ENCODE measurements at places on chromosomes 4 and X.

DNA sequence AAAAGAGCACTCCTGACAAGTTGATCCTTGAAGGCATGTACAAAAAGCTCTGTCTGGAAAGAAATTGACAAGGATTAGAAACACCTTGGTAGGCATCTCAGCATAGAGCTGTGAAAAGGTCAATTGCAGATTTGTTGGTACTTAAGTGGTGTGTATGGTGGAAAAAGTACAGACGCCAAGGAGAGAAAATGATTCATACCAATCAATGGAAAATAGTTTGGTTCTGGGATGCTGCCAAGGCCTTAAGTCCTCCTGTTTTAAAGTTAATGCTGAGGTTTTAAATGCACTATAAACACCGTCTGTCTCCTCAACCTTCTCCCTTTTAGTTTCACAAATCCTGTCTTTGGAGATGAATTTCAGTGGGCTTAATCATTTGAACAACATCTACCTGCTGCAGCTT, 524.1 kb downstream of the IL15 start:
- DNase-seq = no peak

GRCh38 chr4:20288846-20289512, 37.3 kb downstream of the SLIT2 start:
- DNase-seq = no peak

DNA sequence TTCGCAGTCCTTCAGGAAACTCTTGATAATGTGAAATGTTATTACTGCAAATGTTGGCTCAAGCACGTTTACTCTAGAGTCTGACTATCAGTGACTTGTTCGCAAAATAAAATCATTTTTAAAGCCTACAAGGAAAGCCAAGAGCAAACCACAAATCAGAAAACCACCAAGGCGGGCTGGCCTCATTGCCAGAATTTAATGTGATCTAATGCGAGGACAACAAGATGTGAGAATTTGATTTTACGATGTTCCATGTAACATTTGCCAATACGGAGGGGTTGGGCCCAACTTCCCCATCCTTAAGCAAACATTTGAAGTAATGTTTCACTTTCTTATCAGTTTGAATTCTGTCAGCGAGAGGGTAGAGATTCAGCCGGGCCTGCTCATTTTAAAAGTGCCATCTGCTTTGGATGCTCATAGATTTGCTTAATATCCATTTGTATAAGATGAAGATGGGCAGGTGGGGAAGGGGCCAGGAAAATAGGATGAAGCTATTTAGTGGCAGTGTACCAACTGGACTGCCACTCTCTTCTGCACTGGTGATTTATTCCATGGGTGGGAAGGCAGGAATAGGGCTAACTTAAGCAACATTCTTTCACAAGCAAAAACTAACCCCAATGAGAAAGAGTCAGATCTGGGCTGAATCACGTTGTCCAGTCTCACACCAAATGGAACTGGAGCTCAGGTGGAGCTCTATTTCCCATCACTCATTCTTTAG, 225.3 kb downstream of the ANAPC10 start:
- no peak for DNase-seq

- DNase-seq = no peak
Observed at GRCh38 chr4:6180841-6181631, 19.3 kb downstream of the JAKMIP1 start.

GRCh38 chr4:66071911-66072310, 401.6 kb upstream of the EPHA5 start:
- no peak for DNase-seq

- DNase-seq = no peak
Observed at GRCh38 chr4:5004496-5004895, 14.8 kb downstream of the CYTL1 start.

DNA sequence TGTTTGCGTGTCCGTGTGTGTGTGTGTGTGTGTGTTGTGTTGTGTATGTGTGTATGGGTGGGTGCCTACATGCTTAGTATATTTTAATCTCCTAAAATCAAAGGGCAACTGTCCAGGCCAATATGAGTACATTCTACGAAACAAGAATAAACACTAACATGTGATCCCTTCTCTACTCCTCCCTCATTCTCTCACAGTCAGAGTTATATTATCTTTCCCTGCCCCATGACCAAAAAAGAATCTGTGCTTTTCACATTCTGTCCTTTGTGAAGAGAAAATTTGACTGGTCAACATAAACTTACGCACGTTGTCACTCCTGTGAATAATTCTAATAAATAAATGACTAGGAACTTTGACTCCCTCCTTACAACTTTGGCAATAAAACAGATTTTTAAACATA, 532.9 kb downstream of the DMD start:
- no peak for DNase-seq

DNA sequence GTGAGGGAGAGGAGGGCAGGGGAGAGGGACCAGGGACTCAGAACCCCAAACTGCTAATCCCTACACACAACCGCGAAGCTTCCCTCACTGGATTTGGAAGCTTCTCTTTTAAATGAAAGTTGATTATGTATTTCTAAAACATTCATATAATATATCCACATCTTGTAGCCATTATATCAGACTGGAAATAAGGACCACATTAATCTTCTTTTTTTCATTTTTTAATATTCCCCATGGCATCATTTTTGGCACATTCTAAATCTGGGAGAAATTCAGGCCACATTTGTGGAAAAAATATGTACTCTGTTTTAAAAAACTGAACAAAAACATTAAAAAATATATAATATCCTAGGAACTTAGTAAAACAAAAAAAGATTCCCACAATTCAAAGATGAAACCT, 97.8 kb downstream of the AFAP1 start:
- DNase-seq = no peak

DNA sequence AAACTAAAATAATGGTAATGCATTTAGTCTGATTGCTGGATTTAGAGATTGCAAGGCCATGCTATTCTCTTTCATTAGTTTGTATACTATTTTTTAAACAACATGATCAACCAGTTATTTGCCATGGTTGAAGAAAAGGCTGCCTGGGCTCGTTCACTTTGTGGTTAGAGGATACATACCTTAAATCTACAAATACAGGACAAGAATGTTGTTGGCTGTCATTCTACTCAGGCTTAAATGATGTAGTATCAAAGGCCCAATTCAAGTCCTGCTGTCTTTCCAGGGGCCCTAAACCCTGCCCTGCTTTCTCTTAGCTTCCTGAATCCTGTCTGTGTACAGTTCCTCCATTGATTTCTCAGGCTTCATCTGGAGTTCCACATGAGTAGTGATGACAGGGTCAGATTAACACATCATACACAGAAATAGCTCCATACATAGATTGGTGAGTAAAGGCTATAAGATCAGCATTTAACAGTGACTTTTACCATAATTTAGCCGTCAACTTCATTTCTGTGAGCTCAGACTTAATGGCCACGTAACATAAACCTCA, 114.9 kb upstream of the GPRIN3 start:
- no peak for DNase-seq

DNA sequence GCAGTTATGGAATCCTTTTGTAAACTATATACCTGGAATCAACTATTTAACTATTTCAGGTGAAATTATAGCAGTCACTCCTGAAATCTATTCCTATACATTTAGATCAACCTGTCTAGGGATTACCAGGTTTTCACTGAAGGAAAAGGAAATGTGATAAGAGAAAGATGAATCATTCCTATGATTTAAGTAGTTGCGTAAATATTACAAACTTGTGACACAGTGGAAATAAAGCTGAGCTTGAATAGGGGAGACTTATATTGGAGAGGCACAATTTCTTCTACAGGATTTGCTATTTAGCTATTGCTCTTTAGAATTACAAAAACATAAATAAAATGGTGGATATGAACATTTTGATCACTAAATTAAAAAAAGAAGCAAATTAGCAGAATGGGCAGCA, 284.1 kb upstream of the EPHA5 start:
- no peak for DNase-seq

- DNase-seq = no peak
Observed at GRCh38 chr4:48780865-48781214, 761 bp upstream of the FRYL start.

DNA sequence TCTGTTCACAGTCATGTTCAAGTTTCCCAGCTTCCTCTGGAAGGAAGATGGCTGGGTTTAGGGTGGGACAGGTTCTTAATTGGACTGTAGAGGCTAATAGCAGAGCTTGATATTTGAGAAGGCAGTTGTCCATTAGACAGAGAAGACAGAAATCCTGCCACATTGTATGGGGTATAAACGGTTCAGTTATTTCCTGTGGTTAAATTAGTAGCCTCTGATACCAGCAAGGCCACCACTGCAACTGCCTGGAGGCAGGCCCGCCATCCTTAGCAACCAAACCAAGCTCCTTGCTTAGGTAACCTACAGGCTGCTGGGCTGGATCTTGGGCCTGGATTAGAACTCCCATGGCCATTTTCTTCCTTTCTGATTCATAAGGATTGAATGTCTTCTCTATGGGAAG, 1367.0 kb downstream of the PCDH7 start:
- DNase-seq = no peak

DNA sequence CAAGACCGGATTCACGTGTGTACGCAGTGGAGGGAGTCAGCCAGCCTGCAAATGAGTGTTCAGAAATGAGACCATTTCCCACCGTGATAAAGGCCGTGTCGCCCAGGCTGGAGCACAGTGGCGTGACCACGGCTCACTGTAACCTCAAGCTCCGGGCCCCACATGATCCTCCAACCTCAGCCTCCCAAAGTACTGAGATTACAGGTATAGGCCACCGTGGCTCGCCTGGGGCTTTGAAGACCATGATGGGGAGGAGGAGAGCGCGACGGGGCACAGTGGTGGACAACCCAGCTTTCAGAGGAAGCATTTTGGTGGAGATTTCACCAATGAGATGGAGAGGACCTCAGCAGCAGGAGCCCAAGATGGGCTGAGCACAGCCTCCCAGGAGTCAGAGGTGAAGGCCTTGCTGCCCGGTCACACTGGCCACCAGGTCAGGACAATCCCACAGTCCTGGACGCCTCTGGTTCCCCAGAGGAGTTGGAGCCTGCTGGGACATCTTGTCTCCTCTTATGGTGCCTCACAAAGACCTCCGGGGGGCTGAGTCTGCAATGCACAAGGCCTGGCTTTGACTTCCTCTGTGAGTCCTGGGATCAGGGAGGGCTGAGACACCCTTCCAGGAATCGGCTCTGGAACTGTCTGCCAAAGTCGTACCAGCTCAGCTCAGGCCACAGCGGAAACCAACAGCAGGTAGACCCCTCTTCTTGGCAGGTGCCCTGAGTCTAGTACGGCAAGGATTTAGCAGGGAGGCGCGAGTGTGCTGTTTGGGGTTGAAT, 22.4 kb upstream of the MXD4 start:
- DNase-seq = no peak

DNA sequence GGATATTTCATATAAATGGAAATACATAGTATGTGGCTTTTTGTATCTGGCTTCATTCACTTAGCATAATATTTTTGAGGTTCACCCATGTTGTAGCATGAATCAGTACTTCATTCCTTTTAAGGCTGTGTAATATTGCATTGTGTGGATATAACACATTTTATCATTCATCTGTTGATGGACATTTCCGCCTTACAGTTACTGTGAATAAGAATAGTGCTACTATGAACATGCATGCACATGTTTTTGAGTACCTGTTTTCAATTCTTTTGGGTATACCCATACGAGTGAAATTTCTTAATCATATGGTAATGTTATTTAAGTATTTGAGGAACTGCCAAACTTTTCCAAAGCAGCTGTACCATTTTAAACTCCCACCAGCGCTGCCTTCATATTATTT, 539.6 kb upstream of the DIPK2B start:
- DNase-seq = no peak

- no peak for DNase-seq
Observed at GRCh38 chr4:159608436-159608835, 505.6 kb downstream of the RAPGEF2 start.

- no peak for DNase-seq
Observed at GRCh38 chr4:146450524-146450923, 71.2 kb downstream of the SLC10A7 start.

DNA sequence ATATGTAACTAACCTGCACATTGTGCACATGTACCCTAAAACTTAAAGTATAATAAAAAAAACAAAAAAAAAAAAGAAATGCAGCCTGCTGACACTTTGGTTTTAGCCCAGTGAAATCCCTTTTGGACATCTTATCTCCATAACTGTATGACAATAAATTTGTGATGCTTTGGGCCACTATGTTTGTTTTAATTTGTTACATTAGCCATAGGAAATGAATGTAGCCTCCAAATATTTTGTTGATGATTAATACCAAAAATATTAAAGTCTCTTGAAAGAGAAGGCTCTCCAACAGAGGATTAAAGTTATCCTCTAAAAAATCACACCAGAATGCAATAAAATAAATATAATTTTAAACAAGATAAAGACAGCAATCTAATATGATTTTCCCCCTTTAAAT, 852.7 kb upstream of the SLIT2 start:
- no peak for DNase-seq

DNA sequence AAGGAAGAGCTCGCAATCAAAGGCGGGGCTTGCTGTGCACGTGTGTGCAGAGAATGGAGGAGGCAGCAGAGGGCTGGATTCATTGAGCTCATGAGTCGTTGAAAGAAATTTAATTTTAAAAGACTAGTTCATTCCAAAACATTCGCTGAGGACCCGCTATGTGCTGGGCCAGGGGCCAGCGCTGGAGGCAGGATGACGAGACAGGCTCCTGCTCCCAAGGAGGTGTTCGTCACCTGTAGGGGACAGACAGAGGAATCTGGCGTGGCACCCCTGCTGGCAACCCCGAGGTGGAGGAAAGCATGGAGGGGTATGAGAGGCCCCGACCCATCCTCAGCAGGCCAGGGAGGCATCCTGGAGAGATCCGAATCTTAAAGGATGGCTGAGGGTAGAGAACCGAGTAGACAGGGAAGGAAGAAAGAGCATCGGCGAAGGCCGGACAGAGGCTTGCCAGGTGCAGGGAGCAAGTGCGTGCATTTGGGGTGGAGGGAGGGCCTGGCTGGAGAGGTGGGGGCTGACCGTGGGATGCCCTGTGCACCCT, 96.4 kb downstream of the CPZ start:
- no peak for DNase-seq

- no peak for DNase-seq
Observed at GRCh38 chrX:1025413-1025812, 187.0 kb downstream of the CRLF2 start.

- DNase-seq = no peak
Observed at GRCh38 chrX:96464880-96465558, 219.6 kb upstream of the DIAPH2 start.

DNA sequence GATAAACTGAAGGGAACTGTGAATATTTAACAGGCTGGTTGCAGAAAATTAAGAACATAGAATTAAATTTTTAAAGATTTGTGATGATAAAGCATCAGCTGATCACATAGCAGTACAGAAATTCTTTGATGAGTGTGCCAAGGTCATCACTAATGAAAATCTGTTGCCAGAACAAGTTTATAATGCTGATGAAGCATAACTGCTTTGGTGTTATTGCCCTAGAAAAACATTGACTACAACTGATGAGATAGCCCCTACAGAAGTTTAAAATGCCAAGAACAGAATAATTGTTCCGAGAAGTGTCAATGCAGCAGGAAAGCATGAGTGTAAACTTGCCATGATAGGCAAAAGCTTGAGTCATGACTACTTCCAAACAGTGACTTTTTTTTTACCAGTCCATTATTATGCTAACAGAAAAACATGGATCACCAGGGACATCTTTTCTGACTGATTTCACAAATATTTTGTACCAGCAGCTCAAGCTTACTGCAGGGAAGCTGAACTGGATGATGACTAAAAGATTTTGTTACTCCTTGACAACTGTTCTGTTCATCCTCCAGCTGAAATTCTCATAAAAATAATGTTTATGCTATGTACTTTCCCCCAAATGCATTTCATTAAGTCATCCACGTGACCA, 1136.6 kb downstream of the FAT4 start:
- no peak for DNase-seq
